Endothelial cell of umbilical vein (primary cell): ENCODE measurements at places on chromosomes 6 and 20.

DNA sequence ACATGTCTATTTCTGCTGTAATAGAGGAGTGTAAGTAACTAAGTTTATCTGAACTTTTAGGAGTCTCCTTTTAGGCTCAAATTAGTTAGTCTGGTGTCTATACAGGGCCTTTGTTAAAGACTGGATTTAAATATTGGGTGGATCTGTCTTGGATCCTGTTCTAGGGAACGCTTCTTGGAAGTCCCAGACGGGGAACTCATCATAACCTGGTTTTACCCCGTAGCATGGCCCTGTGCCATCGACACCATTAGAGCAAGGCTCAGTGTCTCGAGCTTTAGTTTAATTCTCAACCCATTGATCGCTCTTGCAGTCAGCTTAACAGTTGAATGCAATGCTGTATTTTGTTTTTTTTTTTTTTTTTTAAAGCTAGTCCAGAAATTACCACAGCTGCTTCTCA is 89.9 kb downstream of the CARMIL1 start:
- no peak for DNase-seq

DNA sequence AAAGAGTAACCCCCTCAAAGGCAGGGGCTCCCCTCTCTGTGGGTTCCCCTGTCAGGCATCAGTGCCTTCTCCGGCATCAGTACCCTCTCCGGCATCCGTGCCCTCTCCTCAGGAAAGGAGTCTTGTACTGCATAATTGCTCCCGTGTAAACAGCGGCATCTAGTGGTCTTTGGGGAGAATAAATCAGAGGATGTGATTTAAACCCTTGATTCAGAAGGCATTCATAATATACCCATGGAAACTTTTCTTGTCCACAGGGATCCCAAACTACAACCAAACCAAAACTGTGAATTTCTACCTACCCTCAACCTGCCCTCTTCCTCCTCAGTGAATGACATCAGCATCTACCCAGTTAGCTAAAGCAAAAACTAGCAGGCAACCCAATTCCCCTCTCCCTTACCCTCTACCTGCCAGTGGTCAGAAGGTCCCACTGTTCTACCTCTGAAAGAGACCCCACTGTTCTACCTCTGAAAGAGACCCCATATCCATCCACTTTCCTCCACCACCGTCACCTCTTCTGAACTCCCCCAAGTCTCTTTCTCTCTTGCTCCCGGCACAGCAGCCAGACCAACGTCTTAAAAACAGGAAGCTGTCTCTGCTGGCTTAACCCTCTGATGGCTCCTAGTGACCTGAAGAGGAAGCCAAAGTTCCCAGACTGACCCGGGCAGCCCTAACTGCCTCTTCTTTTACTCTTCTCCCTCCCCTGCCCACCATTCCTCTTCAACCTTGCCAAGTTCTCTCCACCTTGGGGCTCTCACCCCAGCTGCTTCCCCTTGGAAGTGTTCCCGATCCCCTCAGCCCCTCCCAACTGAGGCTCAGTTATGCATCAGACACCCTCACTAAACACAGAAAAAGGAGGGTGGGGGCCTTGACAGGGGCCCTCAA is 27.2 kb downstream of the UBE2V1 start:
- DNase-seq = peak; percentile 85

GRCh38 chr6:40721271-40721952 is 134.2 kb upstream of the LRFN2 start:
- DNase-seq = no peak

DNA sequence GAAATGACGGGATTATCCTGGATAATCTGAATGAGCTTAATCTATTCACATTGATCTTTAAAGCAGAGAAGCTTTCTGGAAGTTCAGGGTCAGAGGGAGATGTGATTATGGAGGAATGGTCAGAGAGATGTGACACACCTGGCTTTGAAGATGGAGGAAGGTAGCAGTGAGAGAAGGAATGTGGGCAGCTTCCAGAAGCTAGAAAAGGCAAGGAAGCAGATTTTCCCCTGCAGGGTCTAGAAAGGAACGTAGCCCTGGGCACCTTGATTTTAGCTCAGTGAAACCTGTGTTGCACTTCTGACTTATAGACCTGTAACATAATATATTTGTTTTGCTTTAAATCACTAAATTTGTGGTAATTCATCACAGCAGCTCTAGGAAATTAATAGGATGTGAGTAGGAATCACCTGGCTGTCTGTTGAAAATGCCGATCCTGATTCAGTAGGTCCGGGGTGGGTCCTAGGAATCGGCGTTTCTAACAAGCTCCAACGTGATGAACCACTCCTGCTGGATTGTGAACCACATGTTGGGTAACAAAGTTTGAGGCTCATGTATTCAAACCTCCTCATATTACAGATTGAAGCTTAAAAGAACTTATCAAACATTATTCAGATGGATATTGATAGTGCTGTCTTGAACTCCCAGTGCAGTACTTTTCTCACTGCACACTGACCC is 157.0 kb downstream of the GJA1 start:
- DNase-seq = no peak

DNA sequence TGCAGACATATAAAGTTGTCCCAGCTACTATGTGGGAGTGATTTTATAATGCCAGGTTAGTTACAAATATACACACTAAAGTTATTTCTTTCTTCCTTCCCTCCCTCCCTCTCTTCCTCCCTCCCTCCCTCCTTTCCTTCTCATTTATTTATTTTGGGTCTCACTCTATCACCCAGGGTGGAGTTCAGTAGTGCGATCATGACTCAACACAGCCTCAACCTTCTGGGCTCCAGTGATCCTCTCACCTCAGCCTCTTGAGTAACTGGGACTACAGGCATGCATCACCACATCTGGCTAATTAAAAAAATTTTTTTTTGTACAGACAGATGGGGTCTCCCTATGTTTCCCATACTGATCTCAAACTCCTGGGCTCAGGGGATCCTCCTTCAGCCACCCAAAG is 59.2 kb downstream of the PHF20 start:
- DNase-seq = no peak

DNA sequence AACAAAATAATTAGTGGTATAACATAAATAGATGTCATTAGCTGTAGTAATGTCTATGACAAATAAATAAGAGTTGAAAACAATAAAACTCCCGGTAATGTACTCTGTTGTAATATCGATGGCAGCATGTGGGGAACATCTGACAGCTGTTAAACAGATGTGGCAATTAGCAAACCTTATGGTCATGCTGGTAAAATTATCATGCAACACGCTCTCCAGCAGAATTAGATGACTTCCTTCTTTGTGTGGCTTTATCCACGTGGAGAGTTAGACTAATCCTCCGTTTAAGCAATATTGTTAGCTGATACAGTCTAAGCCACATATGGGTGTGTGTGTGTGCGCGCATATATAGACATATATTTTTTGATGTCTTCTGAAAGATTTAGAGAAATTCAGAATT is 77.7 kb upstream of the ZFP64 start:
- no peak for DNase-seq

GRCh38 chr6:43666196-43666920 is 21.2 kb downstream of the MRPS18A start:
- DNase-seq = no peak

- peak; percentile 8 for DNase-seq
Observed at GRCh38 chr20:62433658-62434497, 6.5 kb upstream of the RBBP8NL start.

GRCh38 chr20:9514072-9514460 is 324 bp upstream of the LAMP5 start:
- DNase-seq = no peak

DNA sequence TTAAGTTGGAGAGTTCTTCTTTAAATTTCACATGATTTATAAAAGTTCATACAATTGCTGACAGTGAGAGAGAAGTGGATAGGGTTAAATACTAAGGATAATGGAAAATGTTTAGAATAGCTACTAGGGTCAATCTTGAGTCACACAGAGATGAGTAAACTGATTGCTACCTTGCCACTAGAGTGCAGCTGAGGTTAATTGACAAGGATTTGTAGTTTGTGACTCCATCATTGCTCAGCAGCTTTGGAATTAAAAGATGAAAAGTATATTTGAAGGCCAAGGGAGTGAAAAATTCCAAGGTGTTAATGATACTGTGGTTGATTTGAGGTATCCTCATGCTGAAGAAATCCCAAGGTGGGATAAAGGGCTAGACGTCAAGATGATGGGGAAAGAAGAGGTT is 524.0 kb downstream of the UTRN start:
- DNase-seq = no peak

DNA sequence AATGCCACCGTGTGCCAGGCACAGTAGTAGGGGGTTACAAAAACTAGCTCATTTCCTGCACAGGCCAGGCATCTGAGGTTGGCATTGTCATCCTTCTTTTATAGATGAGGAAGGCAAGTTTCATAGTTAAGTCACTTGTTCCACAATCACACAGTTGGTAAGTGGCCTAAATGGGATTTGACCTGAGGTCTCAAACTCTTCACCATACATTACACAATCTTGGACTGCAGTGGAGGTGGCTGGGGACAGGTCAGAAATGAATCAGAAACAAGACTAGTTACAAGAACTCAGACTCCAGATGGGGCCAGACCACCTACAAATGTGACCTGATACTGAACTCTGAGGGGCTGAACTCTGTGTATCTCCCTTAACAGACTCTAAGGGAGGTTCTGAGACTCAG is 49.4 kb downstream of the TRMT6 start:
- DNase-seq = no peak

GRCh38 chr6:38528196-38528965 is 111.3 kb downstream of the BTBD9 start:
- DNase-seq = no peak

DNA sequence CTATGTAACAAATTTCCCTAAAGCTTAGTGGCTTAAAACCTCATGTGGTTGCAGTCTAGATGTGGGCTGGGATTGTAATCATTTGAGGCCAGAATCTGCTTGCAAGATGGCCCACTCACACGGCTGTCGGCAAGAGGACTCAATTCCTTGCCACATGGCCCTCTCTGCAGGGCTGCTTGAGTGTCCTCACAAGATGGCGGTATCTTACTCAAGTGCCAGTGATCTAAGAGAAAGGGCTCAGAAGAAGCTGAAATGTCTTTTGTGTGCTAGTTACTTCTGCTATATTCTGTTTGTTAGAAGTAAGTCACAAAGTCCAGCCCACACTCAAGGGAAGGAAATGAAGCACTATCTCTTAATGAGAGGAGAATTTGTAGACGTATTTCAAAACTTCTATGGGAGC is 47.1 kb upstream of the PMEPA1 start:
- DNase-seq = no peak

DNA sequence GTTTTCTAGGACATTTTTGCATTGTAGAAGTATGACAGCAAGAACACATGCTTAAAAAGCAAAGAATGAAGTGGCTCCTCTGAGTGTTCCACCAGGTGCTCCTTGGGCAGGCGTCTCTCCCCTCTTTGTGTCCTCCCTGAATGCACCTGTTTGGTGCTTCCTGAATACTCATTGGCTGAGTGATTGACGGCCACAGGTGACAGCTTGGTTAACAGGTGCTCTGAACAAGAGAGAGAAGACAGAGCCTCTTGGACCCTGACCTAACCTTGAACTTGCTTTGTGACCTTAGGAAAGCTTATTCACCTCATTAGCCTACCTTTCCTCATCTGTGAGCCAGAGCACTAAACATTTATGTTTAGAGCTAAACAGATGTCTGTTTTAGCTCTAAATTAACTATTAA is 93.7 kb downstream of the TULP4 start:
- DNase-seq = no peak

- no peak for DNase-seq
Observed at GRCh38 chr6:130693944-130694343, 133.3 kb upstream of the SMLR1 start.

DNA sequence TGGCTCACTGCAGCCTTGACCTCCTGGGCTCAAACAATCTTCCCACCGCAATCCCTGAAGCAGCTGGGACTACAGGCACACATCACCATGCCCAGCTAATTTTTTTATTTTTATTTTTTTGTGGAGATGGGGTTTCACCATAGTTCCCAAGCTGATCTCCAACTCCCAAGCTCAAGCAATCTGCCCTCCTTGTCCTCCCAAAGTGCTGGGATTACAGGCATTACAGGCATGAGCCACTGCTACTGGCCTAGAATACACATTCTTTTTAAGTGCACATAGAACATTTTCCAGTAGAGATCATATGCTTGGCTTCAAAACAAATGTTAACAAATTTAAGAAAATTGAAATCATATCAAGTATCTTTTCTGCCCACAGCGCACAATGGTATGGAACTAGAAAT is 176.8 kb upstream of the MARCKS start:
- DNase-seq = no peak

GRCh38 chr6:142254513-142254912 is 47.3 kb upstream of the ADGRG6 start:
- DNase-seq = no peak

DNA sequence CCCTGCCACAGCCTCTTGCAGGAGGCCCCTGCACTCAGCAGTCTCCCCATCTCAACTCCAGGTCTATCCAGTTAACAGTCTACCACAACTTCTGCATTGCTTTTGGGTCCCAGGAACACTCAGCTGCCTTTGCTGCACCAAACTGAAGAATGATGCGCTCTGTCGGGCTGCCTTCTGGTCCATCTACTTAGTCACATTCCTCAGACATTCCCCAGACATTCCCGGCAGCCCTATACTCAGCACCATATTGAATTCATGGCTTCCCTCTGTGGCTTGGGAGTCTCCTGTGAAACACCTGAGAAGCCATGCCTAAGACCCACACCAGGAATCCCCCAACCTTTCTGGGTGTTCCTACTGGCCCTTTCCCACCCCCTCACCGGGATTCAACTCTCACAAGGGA is 99.6 kb upstream of the COL21A1 start:
- no peak for DNase-seq

GRCh38 chr6:158022749-158023596 is 41.3 kb downstream of the SYNJ2 start:
- no peak for DNase-seq

GRCh38 chr6:167970230-167970629 is 27.2 kb upstream of the KIF25 start:
- no peak for DNase-seq

GRCh38 chr20:10316582-10316981 is 98.0 kb downstream of the SNAP25 start:
- peak; percentile 35 for DNase-seq

DNA sequence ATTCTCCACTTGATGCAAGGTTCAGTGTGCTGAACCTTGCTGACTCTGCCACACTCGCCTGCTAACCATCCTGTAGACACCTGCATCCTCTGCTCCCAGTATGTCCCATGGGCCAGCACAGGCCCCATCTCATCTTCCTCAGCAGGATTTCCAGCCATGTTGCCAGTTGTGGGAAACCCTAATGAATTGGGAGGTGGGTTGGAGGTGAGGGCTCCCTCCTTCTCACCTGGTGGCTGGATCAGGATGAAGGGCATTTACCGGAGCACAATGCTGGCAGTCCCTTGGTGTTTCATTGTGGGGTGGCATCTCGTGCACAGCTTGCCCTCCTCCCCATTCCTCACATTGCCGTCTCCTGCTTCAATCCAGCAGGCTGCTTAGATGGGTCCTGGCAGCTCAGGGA is 204.3 kb upstream of the FOXQ1 start:
- DNase-seq = no peak

GRCh38 chr20:2557873-2558580 is 21.7 kb downstream of the TMC2 start:
- no peak for DNase-seq
